ENCODE measurements at places on chromosomes 2 and 18.
A peak's percentile ranks its signal among the peaks of the same experiment; 100 is the strongest.

DNA sequence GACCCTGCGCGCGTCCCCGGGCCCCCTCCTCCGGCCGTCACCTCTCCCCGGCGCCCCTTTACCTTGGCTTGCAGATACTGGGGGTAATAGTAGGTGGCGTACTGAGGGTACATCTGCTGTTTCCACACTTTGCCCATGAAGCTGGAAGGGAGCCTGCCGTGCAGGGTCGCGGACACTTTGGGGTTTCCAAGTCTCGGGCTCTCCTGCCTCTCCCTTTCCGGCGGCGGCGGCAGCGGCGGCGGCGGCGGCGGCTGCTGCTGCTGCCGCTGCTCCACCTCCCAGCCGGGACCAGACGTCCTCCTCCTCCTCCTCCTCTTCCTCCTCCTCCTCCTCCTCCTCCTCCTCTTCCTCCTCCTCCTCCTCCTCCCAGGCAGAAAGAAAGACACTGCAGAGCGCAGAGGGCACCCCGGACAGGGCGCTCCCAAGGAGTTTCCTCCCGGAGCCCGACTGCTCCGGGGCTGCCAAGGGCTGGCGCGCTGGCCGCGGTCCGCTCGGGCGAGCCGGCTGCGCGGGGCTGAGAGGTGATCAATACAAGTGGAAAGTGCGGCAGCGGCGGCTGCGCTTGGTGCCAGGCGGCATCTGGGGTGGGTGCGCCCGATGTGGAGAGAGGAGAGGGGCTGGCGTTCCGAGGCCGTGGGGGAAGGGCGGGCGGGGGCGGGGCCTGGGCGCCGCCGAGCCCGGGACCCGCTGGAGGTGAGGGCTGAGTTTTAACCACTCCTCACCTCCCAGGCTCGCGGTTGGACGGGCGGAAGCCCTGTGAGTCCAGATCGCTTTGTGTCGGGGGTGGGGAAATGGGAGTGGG lies at the start of gene RBMS1:
Gene RBMS1, minus strand, starts transcription at position 581 of the 802 bp plus-strand sequence. Its CDS starts 444 bp downstream, at position 137.
- DNase-seq: peak; percentile 84

GRCh38 chr2:133264989-133265401 lies 303.3 kb downstream of the NCKAP5 start:
- DNase-seq: no peak

GRCh38 chr2:132460781-132461180 lies 44.2 kb downstream of the GPR39 start:
- no peak for DNase-seq

- DNase-seq: no peak
Measured at GRCh38 chr2:159160412-159160811, 126.1 kb downstream of the WDSUB1 start.

- no peak for DNase-seq
Measured at GRCh38 chr2:223765221-223765785, 72.1 kb downstream of the AP1S3 start.

GRCh38 chr2:10900216-10901109 lies 11.3 kb upstream of the KCNF1 start:
- peak; percentile 17 for DNase-seq

- DNase-seq: peak; percentile 62
Measured at GRCh38 chr18:33231474-33232317, 208.8 kb downstream of the CCDC178 start.

GRCh38 chr2:214031566-214031965 lies 379.3 kb upstream of the VWC2L start:
- no peak for DNase-seq

DNA sequence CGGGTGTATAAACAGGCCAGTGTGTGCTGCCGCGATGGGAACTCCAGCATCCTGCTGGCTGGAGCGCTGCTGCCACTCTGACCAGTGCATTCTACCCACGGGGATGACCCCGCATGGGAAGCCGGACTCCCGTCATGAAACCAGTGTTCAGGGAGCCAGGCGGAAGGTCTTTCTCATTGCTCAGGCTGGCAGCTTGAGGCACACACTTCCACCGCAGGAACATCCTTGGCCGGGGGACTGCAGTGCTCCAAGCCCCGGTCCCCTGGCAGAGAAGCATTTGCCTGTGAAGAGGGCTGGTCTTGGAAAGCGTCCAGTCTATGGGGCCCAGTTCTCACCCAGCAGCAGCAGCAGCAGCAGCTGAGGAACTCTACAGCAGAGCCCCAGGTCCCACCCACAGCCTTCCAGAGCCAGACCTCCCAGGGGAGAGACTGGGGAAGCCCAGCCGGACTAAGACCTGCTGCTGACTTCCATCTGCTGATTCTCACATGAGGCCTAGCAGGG lies 235.9 kb downstream of the KLHL29 start:
- DNase-seq: no peak

GRCh38 chr2:10860081-10860813 lies 47.7 kb upstream of the PDIA6 start:
- no peak for DNase-seq

DNA sequence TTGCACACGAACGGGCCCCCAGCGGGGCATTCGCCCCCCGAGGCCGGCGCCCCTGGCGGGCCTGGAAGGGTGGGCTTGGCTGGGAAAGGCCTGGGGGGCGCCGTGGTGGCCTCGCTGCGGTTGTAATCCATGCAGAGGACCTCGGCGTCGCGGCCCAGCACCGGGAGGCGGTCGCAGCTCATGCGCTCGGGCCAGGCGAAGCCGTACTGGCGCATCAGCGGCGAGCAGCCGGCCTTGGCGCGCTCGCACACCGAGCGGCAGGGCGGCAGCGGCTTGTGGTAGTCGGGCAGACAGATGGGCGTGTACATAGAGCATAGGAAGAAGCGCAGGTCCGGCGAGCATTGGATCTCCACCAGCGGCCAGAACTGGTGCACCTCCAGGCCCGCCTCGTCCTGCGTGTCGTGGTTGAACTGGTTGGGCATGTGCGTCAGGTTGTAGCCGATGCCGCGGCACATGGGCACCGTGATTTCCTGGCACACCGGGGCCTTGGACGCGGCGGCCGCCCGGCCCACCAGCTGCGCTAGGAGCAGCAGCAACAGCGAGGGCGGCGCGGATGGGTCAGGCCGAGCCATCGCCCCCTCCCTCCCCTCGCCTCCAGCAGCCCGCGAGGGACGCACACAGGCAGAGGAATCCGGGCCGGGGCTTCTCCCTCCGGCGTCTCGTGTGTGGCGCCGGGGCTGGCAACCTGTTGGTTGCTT lies 1.4 kb downstream of the FZD5 start:
- DNase-seq: peak; percentile 69

- no peak for DNase-seq
Measured at GRCh38 chr2:74396149-74396548, 16.0 kb upstream of the DCTN1 start.

- peak; percentile 89 for DNase-seq
Measured at GRCh38 chr2:25314514-25315315, 27.0 kb downstream of the DNMT3A start.

DNA sequence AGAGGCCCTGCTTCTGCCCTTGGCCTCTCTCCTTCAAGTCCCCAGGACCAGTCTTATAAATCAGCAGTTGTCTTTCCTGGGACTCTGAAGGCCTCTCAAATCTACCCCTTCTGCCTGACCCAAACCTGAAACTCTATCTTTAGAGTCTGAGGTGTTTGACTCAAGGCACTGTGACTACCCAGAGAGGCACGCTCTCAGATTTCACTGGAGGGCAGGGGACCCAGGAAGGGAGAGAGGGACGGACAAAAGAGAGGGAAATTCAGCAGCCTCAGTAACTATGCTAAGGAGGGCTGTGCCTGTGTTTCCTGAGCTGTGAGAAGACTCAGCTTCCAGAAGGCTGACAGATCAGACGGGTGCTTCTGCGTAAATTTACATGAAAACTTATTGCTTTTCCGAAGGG lies 217.8 kb downstream of the HAUS1 start:
- no peak for DNase-seq

GRCh38 chr2:233090879-233091278 lies 30.7 kb downstream of the INPP5D start:
- DNase-seq: no peak

GRCh38 chr18:11522992-11523391 lies 86.4 kb upstream of the SLC35G4 start:
- DNase-seq: no peak

DNA sequence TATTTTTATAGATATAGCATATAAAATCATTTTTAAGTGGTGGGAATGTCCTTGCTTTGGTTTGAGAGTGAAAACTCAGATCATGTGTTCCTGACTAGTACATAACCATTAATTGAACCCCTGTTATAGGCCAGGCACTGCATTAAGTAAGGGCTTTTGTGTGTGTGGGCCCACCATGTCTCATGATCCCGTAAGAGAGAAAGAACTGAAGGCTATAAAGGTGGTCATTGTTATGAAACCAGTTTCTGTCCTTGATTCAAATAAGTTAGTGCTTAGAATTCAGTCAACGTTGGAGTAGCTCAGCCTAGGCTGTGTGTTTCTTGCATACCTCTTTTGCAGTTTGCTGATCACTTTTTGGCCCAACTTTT lies 91.5 kb downstream of the LIMS1 start:
- no peak for DNase-seq

DNA sequence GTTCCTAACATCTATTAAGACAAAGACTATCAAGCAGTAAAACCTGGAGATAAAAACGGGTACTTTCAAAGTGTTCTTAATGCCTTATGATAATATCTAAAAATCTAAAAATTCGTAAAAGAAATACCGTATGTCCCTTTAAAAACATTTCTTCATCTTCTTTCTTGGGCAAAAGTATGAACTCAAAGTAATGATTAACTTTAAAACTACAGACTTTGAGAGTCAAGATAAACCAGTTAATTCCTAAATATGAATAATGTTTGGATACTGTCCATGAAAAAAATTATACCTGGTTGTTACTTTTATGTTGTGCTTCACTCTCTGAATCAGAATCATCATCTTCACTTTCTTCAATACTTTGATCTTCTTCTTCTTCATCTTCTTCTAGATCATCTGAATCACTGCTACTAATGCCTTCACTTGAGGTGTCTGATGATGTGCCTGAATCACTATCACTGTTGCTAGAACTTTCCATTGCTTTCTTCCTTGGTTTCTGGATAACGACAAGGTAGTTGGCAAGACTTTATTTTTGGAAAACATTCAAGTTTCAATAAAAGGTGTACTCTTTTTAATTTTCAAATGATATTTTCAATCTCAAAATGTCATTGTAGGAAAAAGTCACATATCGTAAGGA lies 152.3 kb upstream of the WDSUB1 start:
- DNase-seq: no peak

- DNase-seq: peak; percentile 6
Measured at GRCh38 chr2:130808482-130809268, 28.0 kb upstream of the ARHGEF4 start.

GRCh38 chr18:29629493-29630036 lies 1413.0 kb downstream of the DSC3 start:
- no peak for DNase-seq

DNA sequence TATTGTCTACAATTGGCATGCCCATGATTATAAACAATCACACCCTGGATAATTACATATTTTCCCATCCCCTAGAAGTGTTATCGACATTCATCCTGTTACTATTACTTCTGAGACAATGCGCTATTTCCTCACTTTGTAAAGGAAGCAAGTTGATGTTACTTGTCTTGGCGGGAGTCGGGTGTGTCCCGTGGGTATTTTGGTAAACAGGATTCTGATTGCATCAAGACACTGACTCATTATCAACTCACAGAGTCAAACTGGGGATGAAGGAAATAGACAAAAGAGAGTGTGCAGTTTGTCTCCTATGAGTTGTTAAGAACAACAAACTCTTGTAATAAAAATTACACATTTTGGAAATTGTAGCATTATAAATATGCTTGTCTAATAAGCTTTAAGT lies 142.7 kb downstream of the GALR1 start:
- no peak for DNase-seq

GRCh38 chr2:7646661-7647060 lies 729.4 kb downstream of the RNF144A start:
- DNase-seq: no peak

GRCh38 chr2:189613077-189613636 lies 32.6 kb upstream of the SLC40A1 start:
- no peak for DNase-seq

- DNase-seq: no peak
Measured at GRCh38 chr2:54657664-54658083, 65.8 kb upstream of the EML6 start.

- no peak for DNase-seq
Measured at GRCh38 chr18:12741351-12741750, 38.5 kb downstream of the PSMG2 start.

DNA sequence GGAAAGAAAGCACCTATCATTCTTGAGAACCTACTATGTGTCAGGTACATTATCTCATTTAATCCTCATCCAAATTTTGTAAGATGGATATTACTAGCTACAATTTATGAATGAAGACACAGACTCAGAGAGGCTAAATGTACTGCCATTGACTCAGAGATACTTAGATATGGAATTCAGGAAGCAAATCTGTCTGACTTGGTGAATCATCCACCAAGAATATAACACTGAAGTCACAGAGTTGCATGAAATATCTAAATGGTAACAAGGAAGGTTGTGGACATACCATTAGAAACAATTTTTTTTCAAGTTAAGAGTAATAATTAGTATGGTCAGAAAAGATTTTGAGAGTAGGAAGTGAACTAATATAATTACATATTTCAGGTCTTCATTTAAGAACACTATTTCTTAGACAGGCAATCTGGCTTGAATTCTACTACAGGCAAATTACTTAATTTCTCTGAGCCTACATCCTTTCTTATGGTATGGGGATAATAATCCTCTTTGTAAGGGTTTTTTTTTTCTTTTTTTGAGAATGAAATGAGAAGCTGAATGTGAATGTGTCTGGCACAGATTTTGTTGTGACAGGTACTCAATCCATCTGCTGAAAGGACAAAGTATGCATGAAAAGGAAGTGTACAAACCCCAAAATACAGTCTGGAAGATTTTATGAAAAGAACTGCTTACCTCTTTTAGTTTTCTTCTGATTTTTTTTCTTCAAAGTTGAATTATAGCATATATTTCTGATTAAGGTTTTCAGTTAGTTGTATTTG lies 14.8 kb upstream of the C2orf66 start:
- no peak for DNase-seq

DNA sequence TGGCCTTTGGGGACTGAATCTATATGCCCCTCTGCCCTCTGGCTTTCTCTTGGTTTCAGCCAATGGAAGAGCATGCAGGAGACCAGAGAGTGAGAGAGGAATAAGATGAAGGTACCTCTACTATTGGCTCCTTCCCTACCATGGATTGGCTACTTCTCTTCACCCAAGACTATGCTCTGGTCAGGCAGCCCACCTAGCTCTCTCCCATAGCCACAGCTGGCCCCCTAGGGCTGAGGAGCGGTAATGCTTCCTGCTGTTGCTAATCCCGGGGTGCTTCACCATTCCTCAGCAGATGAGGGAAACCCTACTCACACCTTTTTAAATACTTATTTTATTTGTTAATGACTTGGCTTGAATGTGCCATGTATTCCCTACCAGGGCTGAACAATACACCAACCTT lies 142.4 kb downstream of the MREG start:
- no peak for DNase-seq

DNA sequence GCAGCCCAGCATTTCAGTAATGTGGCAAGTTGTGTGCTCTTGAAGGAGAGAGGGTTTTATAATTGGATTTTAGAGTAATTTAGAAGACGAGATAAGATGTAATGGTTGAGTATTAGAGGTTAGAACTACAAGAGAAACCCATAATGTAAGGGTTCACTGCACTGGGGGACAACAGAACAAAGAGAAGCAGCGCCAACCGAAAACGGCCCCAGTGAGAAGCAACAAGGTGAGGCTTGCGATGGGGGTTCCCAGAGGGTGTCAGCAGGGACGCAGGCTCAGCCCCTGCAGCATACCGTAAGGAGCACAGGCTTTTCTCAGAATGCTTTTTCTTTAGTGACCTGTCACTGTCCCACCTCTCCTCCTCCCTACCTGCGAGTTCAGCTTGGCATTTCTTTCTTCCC lies 183.9 kb upstream of the ETAA1 start:
- DNase-seq: no peak
